SHP77 (cell line): ENCODE measurements at places on chromosomes 4 and X.

DNA sequence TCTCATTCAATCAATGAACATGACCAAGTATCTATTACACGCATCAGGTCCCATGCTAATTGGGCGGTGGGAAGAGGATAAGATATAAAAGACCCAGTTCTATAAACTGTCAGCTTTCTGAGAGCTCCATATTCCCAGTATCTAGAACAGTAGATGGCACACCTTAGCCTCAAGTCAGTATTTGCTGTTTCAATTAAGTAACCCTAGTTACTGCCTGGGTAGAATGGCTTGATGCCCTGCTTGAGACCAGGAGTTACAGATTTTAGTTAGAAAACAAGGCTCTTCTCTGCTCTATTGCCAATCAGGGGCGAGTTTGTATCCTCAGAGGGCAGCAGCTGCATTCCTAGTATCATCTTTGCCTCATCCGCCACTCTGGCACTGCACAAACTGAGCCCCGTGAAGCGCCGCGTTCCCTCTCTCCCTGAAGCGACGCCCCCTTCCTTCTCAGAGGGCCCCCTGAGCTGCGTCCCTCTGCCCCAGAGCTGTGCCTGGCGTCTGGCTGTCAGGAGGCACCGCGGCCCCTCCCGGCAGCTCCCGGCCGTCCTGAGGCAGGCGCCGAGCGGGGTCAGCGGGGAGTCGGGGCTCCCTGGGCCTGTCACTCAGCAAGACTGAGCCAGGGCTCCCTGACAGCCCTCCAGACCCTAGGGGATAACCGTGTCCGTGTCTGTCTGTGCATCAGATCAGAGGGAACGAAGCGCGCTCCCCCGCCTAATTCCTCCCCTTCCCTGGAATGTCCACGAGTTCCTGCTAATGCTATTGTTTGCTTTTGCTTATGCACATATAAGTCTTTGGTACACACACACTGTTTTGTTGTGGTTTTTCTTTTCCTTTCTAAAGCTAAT lies 212.4 kb upstream of the TTC29 start:
- no peak for DNase-seq

DNA sequence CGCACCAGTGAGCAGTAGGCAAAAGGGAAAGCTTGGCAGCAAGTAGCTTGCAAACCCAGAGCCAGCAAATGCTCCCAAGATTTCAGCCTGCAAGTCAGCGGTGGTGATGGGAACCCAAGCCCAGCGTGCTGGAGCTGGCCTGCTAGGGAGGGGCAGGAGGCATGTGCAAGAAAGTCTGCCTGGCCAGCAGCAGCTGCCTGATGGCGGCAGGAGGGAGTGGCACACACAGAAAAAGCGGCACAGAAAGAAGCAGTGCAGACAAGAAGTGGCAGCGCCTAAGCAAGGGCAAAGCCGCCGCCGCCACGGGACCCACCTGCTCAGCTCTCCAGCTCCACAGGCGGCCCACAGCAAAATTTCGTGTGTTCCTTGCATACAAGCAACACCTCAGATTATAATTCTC lies 1206.5 kb upstream of the PABPC4L start:
- DNase-seq, result peak; percentile 32

DNA sequence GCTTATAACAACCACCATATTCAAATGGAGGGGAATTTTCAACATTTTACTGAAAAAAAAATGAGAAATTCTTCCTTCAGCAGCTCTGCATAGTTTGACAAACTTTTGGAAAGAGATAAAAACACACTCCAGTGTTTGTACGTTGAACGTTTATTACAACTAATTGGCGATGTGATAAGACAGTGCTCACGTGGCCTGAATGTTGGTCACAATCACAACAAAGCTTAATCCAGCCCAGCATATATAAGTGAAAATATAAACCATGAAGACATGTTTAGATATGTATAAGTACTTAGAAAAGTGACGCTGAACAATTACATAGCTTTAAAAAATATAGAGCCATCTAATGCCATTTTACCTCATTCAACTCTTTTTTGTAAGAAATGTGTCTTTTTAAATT lies 28.7 kb downstream of the AP1S2 start:
- DNase-seq, result no peak

DNA sequence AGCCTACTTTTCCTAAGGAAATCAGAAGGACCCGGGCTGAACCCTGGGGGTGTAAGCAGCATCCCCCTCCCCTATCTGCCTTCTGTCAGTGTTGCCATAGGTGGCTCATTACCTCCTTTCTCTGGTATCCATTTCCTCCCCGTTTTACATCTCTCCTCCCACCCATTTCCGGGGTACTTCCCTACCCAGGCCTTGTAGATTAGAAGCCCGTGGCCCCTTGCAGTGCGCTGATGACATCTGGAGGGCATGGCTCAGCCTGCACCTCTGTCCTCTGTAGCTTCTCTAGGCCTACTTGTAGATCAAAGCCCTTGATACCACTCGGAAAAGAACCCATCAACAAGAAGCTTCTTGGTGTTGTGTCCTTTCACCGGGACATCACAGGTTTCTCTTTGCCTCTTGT lies 71.8 kb downstream of the NBDY start:
- DNase-seq, result no peak

- no peak for DNase-seq
These were observed 107.9 kb downstream of the FHDC1 start for GRCh38 chr4:153044036-153044435.

DNA sequence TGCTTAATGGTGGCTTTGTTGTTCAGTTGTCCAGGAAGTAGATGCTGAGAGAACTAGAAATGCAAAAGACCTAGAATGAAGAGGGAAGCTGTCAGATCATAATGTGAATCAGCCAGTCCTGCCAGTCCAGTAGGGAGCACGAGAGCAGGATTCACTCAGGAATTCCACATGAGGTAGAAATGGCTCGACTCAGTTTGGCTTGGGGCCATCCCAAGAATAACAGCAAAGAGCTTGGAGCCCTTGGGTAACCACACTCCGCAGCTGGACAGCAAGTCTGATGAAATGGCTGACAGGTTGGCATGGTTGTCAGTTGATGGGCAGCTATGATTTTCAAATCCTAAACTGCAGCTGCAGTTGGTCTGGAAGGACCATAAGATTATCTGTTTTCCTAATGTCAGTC lies 44.5 kb upstream of the WDR1 start:
- DNase-seq, result no peak

DNA sequence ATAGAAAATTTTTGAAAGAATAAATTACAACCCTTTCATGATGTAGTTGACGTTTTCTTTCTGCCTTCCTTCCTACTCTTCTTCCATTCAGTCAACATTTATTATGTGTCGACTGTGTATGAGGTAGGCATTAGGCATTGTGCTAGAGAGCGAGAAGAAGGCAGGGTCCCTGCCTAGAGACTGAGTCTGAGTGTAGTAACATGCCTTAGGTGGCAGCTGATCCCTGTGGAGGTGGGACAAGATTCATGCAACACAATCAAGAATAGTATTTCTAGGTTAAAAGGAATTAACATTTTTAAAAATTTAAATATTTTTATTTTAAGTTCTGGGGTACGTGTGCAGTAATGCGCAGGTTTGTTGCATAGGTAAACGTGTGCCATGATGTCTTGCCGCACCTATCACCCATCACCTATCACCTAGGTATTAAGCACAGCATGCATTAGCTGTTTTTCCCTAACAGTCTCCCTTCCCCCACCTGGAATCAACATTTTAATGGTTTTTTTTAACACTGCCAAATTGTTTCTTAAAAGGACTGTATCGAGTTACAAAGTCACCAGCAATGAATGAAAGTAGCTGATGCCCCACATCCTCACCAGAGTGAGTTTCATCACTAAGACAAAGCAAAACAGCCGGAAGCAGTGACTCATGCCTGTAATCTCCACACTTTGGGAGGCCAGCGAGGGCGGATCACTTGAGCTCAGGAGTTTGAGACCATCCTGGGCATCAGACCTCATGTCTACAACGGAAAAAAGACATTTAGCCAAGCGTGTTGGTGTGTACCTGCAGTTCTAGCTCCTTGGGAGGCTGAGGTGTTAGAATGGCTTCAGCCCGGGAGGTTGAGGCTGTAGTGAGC lies 84.0 kb downstream of the WWC2 start:
- DNase-seq, result peak; percentile 45

- no peak for DNase-seq
These were observed 39.8 kb downstream of the GLRB start for GRCh38 chr4:157115613-157116335.
